Vagina (tissue), 2 donors: ENCODE measurements at places on chromosomes 4 and X.
A peak's percentile ranks its signal among the peaks of the same experiment; 100 is the strongest.

DNA sequence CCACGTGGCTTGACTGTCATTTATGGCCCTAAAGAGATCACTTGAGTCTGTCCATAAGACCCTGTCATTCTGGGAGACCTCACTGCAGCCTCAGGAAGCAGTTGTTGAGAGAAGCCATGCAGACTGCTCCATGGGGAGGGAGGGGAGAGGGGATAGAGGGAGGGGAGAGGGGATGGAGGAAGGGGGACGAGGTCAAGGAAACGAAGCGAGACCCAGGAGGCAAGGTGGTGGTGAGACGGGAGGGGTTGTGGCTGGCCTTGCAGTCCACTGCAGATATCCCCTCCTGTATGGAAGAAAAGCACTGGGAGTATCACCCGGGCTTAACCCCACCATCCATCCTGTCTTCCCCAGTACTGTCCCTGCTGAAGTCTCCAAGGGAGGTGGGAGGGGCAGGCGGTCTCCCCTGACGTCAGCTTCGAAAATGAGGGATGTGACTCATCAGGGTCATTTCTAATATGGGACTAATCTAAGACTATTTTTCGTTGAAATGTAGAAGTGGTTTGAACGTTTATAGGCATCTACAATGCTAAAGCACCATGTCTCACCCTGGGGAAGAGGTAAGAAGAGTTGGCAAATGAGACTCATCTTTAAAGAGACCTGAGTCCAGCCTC lies 5.6 kb downstream of the TMEM255A start:
- DNase-seq = no peak

- DNase-seq = no peak
Observed at GRCh38 chr4:6044805-6045204, 26.6 kb upstream of the C4orf50 start.

DNA sequence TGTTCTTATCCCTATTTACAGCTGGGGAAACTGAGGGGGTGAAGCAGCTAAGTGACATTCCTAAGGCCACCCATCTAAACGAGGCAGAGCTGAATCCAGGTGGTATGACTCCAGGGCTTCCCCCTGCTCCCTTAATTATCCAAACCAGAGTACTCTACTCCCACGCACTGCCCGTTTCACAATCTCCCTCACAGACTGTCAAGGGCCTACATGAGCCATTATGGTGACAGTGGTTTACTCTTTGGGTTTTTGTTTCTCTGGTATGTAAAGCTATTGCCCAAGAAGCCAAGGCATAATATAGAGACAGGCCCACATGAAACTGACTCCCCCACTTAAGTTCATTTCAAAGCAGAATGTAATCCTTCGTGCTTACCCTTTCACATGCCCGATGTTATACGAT lies 95.1 kb downstream of the NHS start:
- no peak for DNase-seq

DNA sequence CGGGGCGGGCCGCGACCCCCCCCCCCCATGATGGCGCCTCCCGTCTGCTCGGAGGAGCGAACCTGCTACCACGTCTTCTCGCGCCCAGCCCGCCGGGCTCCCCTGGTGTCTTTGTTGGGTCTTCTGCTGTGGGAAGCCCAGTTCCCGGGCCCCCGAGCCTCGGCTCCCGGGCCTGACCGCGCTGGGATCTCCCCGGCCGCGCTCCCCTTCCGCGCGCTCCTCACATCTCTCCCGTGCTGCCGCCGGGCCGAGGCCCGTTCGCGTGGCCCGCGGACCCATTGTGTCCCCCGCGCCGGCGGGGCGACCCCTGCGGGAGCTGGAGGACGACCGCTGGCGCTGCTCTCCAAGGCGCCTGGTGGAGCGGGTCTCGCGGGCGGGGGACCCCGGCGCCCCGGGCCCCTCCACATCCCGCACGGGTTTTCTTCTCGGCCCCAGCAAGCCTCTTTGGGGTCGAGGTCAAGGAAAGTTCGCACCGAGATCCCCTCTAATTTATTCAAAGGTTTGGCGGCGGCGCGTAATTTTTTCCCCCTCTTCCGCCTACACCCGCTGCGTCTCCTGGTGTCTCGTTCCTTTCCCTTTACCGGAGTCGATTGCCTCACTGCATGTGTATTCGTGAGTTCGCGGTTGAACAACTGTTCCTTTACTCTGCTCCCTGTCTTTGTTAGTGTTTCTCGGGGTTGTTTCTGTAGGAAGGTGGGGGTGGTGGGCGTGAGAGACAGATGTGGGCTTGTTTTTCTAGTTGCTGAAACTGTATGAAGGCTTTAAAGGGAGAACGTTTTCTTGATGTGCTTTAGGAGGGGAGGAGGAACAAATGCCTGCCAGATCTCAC lies 770 bp downstream of the SMAD1 start:
- no peak for DNase-seq

GRCh38 chr4:148914734-148915133 lies 472.5 kb upstream of the NR3C2 start:
- DNase-seq = no peak

DNA sequence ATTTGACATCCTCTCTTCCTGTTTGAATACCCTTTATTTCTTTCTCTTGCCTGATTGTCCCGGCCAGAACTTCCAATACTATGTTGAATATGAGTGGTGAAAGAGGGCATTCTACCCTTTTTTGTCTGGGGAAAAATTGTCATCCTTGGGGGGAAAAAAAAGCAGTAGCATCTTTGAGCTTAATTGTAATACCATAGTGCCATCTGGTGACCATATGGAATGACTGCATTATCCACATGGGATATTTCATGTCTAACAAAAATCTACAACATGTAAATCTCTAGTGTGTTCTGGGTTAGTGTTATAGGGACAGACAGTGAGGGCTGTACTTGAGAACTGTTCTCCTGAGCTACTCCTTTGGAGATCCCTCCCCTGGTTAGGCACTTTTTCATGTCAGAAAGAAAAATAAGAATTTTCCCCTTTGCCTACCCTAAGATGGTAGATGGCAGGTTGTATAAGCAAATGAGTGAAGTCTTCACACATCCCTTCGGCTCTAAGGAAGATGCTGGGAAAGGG lies 26.0 kb downstream of the CAPN6 start:
- DNase-seq = no peak

- no peak for DNase-seq
Observed at GRCh38 chr4:89645482-89645881, 191.5 kb downstream of the SNCA start.

DNA sequence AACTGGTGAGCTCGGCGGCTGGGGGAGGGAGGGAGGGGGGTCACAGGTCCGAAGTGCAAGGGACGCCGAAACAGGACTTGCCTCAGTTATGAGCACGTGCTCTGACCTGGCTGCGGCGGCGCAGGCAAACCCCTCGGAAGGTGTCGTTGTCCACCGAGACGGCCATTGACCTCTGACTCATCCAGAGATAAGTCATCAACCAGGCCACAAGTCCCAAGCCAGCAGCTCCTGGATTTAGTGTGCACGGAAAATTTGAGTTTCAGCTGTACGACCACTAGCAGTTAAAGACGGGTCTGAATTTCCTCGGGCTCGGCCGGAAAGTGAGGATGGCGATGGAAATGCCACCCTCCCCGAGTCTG lies 674 bp downstream of the SH3D19 start:
- no peak for DNase-seq

DNA sequence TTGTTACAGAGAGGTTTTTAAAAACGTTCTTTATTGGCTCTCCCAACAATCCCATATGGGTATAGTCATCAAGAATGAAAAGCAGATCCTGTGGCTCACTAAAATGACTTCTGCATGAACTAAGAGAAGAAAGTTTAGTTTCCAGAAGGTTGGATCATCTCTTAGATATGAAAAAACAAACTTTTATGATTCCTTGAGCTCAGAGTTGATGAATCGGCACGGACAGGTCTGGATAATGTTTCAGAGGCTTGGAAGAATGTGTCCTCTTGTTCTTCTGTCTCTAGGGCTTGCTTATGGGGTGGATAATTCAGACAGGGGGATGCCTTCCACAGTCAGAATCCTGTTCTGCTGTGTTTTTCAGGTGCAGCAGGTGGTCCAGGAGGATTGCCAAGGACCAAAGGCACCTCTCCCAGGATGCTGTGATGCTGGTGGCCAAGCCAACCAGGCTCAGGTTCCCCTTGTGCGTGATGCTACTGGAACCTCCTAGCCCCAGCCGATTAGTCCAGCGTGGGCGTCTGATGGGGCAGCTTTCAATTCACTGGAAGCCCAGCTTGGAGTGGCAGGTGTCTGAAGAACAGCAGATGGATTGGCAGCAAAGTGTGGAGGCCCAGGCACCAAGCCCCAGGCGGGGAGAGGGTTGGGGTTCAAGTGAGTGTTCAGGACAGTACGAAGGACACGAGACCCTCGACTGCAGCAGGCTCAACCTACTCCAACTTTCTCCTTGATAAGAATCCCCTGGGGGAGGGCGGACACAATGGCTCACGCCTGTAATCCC lies 30.3 kb downstream of the CCKAR start:
- peak; percentile 62 for DNase-seq

- no peak for DNase-seq
Observed at GRCh38 chrX:32421266-32421665, 790.1 kb downstream of the DMD start.

- DNase-seq = no peak
Observed at GRCh38 chrX:31934842-31935370, 863.1 kb upstream of the FTHL17 start.

DNA sequence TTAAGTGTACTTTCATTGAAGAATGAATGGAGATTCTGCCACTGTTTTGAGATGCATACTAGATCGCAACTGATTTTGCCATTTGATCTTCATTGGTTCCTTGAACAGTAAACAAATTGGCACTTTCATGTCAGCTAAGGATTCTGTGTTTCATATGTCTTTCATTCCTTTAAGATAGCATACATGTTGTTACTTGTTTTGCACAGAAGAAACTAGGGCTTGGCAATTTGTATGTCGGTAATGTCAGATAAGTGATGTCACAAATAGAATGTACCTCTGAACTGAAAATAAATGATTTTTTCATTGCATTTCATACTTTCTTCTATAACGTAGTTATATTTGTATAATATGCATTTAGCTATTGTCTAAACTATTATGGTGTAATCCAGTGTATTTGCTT lies 73.2 kb upstream of the TENM3 start:
- DNase-seq = no peak

DNA sequence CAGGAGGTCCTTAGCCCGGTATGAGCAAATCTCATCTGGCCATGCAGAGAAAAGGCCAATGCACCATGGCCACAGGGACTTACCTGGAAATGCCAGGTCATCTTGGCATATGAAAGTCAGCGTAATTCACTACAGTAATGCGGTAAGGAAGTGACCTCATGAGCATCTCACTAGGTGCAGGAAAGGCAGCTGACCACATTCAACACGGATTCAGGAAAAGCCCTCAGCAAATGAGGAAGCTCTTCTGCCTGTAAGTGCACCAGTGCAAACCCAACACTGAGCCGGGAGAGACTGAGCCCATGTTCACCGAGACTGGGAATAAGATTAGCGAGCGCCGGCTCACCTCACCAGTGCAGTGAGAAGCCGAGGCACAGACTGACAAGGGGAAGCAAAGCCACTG lies 23.7 kb downstream of the LRPAP1 start:
- DNase-seq = no peak

- no peak for DNase-seq
Observed at GRCh38 chr4:8084031-8084660, 74.5 kb downstream of the ABLIM2 start.

- DNase-seq = no peak
Observed at GRCh38 chr4:1499465-1499864, 93.2 kb upstream of the NKX1-1 start.

DNA sequence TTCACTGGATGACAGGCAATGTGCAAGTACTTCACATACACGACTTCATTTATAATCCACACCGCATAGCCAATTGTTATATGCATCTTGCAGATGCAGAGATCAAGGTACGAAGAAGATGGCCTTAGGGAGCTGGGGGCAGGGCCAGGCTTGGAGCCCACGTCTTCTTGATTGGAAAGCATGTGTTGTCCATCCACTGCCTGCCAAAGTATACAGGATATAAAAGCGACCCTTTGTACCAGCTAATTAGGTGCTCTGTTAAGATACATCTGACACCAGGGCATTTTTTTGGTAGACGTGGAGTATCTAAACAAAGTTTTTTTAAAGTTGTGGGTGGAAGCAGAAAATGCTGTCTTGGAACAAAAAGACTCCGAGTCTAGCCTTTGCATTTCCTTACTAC lies 1.4 kb downstream of the C4orf36 start:
- no peak for DNase-seq

DNA sequence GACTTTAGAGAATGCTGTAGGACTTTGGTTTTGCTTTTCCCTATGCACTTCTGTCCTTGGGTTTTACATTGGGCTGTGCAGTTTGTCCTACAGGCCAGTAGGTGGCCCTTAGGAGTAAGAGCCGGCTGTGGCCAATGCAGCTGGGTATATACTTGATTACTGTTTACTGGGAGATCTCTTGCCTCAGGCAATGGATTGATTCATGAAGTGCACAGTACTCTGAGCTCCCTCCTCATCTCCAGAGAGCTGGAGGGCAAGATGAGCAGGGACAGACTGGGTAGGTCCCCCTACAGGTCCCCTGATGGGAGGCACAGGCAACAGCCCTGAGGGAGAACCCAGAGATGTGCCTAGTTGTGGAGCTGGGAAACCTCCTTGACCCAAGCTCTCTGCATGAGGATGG lies 103.8 kb upstream of the QRFPR start:
- DNase-seq = no peak

DNA sequence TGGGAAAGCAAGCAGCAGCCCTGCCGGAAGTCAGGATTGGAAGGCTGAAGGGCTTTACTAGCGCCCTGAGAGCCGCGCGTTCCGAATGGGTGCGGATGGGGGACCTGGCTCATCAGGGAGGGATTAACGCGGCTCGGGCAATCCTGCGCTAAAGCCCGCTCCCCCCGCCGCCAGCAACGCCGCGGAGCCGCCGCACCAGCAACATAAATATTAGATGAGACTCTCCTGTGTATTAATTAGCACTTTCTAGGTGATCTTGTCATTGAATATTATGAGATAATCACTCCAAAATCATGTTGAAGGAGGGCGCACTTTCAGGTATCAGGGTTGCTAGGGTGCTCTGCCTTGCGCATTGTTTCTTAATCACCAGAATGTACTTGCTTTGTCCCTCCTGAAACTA lies 357.2 kb upstream of the FAM241A start:
- DNase-seq = no peak

GRCh38 chr4:107453987-107454386 lies 266.0 kb downstream of the PAPSS1 start:
- no peak for DNase-seq

GRCh38 chr4:102447413-102447812 lies 53.7 kb upstream of the NFKB1 start:
- DNase-seq = no peak

- DNase-seq = no peak
Observed at GRCh38 chr4:127196655-127197352, 436.0 kb upstream of the INTU start.

GRCh38 chr4:121668368-121669162 lies 28.2 kb downstream of the ANXA5 start:
- DNase-seq = no peak
